Stimulated activated CD4-positive, alpha-beta T cell treated with anti-CD3 and anti-CD28 coated beads, Interleukin-4, amount 100 ng/mL, for 4 hours (primary cell): ENCODE measurements at places on chromosomes 11 and 22.

DNA sequence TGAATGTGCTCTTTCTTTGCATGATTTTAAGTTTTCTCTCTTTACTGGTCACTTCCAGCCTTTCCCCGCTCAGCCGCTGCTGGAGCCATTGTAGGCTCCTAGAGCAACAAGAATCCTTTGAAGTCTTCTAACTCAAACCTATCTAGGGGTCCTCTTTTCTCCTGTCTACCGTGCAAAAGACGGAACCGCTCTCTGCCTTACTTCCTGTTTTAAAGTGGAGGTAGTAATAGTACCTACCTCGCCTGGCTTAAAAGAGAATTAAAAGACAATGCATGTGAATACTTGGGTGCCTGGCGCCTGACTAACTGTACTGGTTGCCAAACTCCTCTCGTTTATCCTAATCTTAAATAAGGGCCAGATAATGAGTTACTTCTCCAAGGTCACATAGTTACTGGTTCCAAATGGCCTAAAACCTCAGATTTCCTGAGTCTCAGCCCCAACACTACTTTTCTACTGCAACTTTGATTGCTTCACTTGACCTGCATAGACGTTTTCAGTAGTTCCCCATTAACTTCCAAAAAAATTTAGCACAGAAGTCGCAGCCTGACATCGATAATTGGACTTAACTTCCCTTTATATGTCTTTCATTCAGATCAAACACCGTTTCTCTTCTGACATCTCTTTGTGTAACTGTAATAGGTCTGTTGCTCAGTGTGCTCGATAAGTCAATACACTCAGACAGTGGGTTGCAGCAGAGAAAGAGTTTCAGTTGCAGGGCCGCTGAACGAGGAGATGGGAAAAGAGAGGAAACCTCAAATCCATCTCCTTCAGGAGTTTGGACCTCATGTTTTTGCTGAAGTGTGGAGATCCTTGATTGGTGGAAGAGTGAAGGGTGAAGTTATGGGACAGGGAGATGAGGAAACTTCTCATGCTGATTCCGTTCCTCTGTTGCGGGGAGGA is 891 bp downstream of the SAMM50 start:
- no peak for DNase-seq

- no peak for DNase-seq
These were observed 569.3 kb downstream of the BRD1 start for GRCh38 chr22:49258107-49259010.

GRCh38 chr22:37260901-37261336 is 16.9 kb upstream of the RAC2 start:
- peak; percentile 55 for DNase-seq

DNA sequence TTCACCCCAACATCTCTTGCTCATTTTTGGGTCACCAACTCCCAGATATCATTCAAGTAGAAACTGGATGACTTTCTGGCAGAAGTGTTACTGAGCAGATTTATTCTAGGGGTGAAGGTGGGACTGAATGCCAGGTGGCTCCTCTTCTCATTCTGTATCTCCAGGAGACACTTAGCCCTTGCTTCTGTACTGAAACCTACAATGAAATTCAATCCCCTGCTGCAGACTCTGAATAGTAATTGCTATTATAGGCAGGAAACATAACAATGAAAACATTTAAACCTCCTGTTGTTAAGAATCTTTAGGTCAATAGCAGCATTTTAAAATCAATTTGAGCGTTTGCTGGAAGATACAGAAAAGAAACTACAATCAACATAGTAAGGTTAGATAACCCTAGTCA is 879.4 kb upstream of the TENM4 start:
- DNase-seq = no peak

GRCh38 chr11:39724404-39724803 is 1735.0 kb downstream of the LRRC4C start:
- DNase-seq = no peak

DNA sequence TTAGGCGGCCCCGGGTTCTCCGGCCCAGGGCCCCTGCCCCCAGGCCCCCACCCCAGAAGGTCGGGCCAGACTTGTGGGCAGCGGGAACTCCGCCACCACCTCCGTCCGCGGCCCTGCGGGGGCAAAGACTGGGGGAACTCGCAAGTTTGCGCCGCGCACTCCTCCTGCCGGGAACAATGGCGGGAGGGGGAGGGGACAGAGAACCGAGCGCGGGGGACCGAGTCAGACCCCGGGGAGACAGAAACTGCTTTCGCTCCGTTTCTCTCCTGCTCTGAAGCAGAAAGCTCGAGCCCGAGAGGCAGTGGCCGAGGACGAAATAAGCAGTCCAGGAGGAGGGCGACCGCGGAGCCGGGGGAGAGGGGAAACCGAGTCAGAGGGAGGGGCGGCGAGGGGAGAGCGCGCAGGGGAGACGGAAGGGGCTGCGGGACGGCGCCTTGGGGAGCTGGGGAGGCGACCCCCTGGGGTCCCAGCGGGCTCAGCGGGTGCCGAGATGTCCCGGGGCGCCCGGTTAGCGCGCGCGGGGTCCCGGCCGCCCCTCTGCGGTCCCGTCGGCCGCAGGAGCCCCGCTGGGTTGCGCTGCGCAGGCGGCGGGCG is 555 bp downstream of the TP53I11 start:
- no peak for DNase-seq

DNA sequence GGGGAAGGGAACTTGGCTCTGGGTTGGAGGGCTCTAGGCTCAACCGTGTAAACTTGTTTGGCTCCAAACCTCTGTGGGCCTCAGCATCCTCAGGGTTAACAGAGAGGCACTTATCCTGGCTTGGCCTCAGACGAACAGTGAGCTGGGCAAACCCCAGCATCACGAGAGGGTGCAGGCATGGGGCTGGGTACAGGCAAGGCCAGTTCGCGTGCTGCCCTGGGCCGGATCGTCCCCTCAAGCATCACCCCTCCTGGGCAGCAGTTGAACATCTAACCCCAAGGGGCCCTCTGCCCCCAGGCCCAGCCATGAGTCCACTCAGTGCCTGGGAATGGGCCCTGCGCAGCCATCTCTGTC is 1.9 kb downstream of the EHBP1L1 start:
- no peak for DNase-seq

GRCh38 chr11:74024261-74025029 is 15.6 kb upstream of the UCP3 start:
- DNase-seq = no peak

DNA sequence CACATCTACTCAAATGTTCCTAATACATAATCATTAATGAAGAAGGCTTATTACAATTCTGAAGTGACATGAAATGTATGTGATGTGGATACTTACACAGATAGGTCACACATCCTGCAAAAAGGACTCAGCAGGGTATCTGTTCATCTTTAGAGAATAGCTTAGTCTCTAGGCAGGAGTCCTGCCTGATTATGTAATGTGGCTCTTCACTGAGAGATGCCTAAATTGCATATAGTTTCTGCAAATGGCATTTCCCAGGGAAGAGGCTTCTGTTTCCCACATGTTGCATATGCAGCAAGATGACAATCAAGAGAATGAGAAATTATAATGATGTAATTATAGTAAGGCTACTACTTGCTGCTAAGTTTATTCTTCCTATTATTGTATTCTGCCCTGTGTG is 58.8 kb upstream of the SLC36A4 start:
- DNase-seq = no peak

DNA sequence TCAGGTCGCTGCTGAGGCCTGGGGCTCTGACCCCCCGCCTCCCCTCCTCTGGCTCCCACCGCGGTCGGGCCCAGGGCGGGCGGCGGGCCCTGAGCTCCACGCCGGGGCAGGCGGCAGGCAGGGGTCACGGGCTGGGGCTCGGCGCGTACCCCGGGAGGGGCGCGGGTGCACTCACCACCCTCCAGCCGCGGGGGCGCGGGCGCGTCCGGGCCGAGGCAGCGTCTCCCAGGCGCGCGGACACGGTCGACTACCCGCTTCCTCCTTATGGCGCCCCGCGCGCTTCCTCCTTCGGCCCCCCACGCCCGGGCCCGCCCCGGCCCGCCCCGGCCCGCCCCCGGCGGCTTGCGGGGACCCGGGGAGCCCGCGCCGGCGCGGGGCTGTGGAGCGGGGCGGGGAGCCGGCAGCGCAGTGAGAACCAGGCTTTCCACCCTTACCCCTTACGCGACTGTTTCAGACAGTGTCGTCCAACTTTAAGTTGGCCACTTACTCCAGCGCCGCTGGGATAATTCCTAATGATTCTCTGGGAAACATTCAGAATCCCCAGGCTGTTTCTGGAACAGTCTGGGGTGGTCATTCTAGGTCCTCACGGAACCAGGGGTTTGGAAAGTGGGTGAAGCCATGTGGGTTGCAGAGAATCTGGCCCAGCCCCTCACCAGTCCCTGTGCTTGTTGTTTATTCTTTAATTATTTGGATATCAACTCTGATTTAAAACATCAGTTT is at the start of gene BID:
TSS of gene BID (minus strand) at position 264 of the 720 bp plus-strand sequence. CDS start 24,353 bp downstream, outside the sequence.
- DNase-seq = peak; percentile 35

DNA sequence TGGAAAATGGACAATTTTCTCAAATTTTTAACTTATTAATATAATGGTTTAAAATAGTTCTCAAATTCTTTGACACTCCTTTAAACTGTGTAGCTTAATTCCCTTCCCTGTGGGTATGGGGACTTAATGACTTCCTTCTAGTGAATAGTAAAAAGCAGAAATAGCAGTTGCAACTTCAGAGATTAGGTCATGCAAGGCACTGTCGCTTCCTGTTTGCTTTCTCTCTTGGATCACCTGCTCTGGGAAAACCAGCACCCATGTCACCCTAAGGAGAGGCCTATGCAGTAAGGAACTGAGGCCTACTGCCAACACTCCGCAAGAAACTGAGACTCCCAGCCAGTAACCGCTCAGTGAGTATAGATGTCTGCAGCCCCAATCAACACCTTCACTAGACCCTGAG is 5.5 kb upstream of the PANX3 start:
- no peak for DNase-seq

- DNase-seq = no peak
These were observed 86.6 kb downstream of the SHANK2 start for GRCh38 chr11:71165771-71166170.

DNA sequence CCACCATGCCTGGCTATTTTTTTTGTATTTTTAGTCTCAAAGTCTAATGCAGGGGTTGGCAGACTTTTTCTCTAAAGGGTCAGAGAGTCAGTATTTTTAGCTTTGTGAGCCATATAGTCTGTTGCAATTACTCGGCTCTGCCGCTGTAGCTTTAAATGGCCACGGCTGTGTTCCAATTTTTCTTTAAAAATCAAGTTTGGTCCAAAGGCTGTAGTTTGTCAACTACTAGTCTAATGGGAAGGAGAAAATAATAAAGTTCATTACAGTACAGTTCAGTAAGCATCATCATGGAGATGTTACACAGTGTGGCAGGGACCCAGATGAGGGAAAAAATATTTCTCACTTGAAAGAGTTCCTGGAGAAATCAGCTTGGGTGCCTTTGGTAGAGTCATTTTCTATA is 107.6 kb downstream of the CSNK2A3 start:
- no peak for DNase-seq

- no peak for DNase-seq
These were observed 62.9 kb upstream of the TEAD1 start for GRCh38 chr11:12611352-12611751.

GRCh38 chr11:134120143-134120850 is 51.4 kb downstream of the JAM3 start:
- no peak for DNase-seq

DNA sequence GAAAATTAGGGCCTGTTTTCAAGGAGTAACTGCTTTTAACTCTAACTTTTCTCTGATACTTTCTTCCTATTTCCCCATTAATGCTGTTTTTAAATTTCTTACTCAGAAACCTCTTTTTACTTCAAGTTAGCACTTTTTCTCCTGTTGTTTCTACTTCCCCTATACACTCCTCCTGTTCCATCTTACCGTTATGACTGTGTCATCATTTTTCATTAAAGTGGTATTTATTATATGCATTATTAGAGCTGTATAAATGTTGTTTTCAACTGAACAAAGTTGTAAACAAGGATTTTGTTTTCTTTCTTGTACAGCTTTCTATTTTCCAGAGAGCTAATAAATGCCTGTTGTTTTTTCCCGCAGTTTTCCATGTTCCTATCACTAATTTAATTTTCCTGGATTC is 84.6 kb downstream of the EXT2 start:
- no peak for DNase-seq

- DNase-seq = no peak
These were observed 3.8 kb downstream of the CFL1 start for GRCh38 chr11:65854161-65854592.

- DNase-seq = no peak
These were observed 59.3 kb upstream of the ANO1 start for GRCh38 chr11:70018816-70019215.

GRCh38 chr11:128720522-128720985 is 26.7 kb downstream of the FLI1 start:
- DNase-seq = peak; percentile 33

GRCh38 chr22:19728836-19729235 is 5.5 kb downstream of the GP1BB start:
- no peak for DNase-seq

GRCh38 chr11:119362741-119363080 is 16.2 kb upstream of the MFRP start:
- no peak for DNase-seq

DNA sequence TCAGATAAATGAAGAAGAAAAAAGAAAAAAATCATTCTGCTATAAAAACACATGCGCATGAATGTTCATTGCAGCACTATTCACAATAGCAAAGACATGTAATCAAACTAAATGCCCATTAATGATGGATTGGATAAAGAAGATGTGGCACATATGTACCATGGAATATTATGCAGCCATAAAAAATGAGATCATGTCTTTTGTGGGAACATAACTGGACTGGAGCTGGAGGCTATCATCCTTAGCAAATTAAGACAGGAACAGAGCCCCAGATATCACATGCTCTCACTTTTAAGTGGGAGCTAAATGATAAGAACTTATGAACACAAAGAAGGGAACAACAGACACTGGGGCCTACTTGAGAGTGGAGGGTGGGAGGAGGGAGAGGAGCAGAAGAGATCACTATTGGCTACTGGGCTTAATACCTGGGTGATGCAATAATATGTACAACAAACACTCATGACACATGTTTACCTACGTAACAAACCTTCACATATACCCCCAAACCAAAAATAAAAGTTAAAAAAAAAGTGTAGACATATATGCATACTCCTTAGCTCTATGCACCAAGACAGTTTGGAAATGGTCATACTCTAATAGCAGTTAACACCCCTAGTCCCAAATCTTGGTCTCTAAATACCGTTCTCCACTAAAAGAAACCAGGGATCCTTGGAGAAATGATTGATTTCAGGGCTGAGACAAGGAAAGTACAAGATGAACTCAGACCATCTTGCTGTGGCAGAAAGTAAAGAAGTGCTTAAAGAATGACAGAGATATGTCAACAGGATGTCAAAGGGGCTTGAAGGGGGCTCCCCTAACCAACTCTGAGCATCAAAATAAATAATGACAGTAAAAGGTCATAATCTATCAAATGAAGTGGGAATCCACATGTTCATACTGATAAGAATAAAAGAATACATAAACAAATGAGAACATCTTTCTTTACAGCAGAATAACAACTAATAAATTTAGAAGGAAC is 17.1 kb upstream of the DDX6 start:
- DNase-seq = no peak

DNA sequence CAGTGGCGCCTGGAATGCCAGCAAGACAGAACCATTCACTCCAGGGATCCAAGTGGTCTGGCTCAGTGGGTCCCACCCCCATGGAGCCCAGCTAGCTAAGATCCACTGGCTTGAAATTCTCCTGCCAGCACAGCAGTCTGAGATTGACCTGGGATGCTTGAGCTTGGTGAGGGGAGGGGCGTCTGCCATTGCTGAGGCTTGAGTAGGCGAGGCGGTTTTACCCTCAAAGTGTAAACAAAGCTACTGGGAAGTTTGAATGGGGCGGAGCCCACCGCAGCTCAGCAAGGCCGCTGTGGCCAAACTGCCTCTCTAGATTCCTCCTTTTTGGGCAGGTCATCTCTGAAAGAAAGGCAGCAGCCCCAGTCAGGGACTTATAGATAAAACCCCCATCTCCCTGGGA is 125.7 kb upstream of the DDI1 start:
- no peak for DNase-seq
